ENCODE measurements at places on chromosomes 5 and 9.

- DNase-seq = peak; percentile 43
Measured at GRCh38 chr5:13478831-13479465, 465.5 kb downstream of the DNAH5 start.

- DNase-seq = no peak
Measured at GRCh38 chr9:81656004-81656403, 33.3 kb downstream of the TLE1 start.

DNA sequence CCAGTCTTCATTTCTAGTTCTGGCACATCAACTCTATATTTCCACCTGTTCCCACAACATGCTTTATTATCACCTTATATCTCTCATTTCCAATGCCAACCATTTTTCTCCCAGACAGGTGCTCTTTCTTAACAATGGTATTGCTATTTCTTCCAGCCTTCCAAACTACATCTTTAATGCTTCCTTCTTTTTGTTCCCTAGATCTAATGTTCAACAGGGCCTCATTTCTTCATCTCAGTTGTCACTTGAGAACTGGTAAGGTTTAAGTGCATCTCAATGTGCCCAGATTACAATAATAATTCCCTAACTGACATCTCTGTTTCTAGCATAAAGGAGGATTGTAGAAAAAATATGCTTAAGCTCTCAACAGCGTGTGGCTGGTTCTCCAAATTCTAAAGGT lies 272.6 kb downstream of the COX7C start:
- no peak for DNase-seq

GRCh38 chr9:99054581-99054980 lies 50.3 kb upstream of the TGFBR1 start:
- no peak for DNase-seq

DNA sequence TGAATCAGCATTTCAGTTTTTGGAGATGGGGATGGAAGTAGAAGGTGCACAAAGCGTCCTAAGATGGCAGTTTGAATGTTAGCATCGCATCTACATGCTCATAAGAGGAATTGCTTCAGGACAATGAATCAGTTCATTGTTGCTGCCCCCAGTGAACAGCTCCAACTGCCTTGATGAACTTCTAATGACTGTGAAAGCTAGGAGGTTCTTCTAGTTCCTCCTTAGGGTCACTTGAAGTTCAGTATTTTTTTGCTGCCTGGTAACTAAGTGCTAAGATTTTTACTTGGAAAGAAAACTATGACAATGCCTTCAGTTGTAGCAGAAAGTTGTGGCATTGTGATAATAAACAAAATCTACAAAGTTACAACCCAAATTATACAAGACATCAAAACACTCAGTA lies 271.6 kb downstream of the RAB3C start:
- no peak for DNase-seq

DNA sequence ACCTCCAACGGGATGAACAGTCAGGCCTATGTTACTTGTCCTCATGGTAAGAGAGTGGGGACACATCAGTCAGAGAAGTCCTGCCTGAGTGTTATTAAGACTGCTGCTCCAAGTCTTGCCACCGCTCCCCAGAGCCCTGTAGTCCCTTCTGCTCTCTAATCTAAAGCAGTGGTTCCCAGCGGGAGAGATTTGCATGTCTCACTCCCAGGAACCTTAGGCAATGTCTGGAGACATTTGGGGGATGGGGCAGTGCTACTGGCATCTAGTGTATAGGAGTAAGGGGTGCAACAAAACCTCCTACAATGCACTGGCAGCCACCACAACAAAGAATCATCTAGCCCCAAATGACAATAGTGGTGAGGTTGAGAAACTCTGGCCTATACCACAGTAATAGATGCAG lies 2.6 kb upstream of the SVEP1 start:
- DNase-seq = no peak

GRCh38 chr9:132367613-132368313 lies 13.0 kb upstream of the SETX start:
- no peak for DNase-seq

DNA sequence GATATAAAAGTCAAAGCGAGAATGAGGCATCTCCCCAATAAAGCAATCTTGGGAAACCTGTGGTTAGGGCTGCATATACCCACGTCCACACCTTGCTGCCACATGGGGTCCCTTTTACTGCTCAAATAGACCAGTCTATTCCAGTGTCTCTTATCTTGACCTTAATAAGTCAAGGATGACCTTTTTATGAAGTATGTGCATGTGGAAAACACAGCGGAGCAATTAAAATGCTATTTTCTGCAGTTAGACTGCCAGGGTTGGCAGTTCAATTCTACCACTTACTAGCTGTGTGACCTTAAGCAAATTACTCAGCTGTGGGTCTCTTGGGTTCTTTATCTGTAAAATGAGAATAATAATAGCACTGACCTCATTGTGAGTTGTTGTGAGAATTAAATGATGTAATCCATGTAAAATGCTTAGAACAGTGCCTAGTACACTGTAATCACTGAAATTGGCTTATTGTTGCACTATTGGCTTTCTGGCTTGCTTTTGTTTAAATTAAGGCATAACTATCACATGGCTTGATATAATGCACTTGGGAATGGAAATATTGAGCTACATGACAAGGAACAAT lies 67.8 kb upstream of the HSPB3 start:
- peak; percentile 52 for DNase-seq

DNA sequence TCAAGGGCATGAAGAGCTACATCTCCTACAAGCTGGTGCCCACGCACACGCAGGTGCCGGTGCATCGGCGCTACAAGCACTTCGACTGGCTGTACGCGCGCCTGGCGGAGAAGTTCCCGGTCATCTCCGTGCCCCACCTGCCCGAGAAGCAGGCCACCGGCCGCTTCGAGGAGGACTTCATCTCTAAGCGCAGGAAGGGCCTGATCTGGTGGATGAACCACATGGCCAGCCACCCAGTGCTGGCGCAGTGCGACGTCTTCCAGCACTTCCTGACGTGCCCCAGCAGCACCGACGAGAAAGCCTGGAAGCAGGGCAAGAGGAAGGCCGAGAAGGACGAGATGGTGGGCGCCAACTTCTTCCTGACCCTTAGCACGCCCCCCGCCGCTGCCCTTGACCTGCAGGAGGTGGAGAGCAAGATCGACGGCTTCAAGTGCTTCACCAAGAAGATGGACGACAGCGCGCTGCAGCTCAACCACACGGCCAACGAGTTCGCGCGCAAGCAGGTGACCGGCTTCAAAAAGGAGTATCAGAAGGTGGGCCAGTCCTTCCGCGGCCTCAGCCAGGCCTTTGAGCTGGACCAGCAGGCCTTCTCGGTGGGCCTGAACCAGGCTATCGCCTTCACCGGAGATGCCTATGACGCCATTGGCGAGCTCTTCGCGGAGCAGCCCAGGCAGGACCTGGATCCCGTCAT lies 1.4 kb downstream of the SNX18 start:
- DNase-seq = no peak

- DNase-seq = no peak
Measured at GRCh38 chr5:44900273-44900954, 91.7 kb downstream of the MRPS30 start.

- DNase-seq = peak; percentile 62
Measured at GRCh38 chr5:79011219-79011836, 26.2 kb upstream of the ARSB start.

DNA sequence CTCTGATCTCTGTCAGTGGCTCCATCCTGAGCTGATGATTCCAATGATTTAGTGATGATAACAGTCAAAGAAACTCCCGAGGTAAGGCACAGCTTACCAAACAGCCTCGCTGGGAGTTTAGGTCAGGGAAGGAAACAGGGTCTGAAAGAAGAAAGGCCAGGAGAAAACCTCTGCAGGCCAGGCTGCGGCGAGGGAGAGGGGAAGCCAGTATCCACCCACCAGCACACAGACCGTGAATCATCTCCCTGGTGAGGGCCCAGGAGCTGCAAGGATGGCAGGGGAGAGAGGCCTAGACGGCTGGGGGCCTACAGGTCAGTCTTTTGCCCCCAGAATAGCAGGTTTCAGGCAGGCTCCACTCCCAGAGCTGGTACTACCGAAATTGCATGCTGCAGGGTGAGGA lies 590.5 kb downstream of the CCDC171 start:
- DNase-seq = no peak

DNA sequence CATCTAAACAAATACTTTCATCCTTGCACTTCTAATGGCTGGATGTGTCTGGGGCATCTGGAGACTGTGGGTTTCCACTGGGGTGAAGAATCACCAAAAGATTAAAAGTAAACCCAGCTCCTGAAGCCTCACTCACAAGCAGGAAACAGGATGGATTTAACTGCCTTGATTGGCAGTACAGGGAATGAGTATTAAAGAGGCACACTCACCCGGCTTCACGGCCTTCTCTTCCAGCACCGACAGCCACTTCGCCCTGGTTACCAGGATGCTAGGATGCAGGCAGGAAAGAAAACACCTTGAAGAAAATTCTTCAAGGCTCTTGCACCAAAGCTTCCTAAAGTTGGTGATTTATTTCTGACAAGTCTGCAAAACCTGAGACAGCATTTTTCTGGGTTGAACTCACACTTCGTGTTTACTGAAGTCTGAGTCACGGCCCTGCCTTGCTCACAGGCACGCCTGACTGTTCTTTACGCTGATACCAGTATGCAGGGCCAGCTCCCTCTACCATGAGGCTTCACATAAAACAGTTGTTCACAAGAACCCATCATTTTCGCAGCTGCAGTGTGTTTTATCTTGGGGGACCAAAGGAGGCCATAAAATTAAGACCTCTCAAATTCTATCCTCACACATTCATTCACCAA lies 56.5 kb upstream of the ZNF354A start:
- peak; percentile 16 for DNase-seq

- no peak for DNase-seq
Measured at GRCh38 chr9:108265065-108265464, 590.7 kb downstream of the ACTL7B start.
